ENCODE measurements at places on chromosomes 1 and 21.

- DNase-seq: no peak
Measured at GRCh38 chr1:67721650-67722291, 36.8 kb downstream of the GADD45A start.

GRCh38 chr1:32684167-32684811, 18.3 kb downstream of the SYNC start:
- no peak for DNase-seq

DNA sequence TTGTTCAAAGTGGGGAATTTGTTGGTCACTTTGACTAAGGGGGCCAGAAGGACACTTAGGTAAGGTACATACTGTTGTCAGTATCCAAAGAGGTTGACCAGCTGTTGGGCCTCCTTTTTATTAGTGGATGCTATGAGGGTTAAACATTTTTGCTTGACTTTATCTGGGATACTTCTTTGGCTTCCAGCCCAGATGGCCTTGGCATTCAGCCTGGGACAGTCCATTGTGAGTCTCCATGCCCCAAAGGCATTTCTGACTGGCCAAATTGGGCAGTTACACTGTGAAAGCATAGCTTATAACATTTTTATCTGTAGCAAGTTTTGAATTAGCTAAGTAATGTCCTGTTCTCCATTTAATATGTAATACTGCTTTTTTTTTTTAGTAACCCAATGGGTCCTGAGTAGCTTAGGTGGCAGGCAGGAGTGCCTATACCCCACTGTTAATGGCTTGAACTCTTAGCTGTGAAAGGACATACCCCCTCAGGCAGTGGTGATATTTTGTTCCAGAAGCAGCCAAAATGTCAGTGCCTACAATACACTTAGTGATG, 35.4 kb upstream of the CD1D start:
- DNase-seq: no peak

DNA sequence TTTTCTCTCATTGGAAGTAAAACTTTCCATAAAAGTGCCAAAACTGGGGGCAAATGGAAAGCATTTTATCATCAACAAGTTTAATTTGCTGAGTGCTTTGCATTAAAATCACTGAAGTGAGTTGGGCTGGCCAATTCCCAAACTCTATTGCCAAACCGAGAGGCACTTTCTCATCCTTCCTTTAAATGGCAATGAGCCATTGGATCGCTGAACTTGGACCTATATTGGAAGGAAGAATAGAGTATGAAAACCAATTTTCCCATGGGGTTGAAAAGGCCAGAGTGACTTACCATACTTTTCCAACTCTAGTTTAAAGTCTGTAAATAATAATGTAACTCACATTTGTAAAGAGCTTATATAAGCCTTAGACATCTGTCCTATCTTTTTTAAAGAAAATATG, 189.1 kb upstream of the C1orf87 start:
- no peak for DNase-seq

DNA sequence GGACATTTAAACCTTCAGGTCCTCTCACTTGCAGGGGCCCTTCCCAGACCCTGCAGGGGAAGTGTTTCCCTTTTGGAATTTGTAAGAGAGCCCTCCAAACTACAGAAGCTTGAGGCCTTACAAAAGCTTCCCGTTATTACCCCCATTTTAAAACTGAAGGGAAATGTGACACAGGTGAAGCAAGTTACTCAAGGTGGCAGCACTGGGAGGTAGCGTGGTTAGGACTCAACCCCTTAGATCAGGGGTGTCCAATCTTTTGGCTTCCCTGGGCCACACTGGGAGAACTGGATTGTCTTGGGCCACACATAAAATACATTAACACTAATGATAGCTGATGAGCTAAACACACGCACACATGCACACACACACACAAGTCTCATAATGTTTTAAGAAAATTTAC, 15.8 kb upstream of the ZC3H12A start:
- DNase-seq: no peak

- DNase-seq: no peak
Measured at GRCh38 chr1:23282957-23283356, 61.1 kb downstream of the HNRNPR start.

DNA sequence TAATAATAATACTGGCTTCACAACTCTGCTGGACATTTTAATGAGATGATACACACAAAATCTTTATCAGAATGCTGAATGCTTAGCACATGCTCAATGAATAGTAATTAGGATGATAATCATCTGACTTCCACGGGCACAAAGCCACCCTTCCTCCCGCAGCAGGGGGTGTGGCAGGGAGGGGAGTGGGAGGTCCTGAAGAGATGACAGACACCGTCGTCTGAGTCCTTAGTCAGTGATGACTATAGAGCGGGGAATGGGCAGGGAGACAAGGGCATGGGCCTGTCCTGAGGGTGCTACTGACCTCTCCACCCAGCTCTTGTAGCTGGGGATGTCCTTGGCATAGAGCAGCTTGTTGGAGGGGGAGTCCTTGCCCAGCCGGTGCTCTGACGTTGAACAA, 117.6 kb upstream of the CD34 start:
- DNase-seq: no peak

- DNase-seq: peak; percentile 51
Measured at GRCh38 chr1:20184997-20185833, 681 bp upstream of the UBXN10 start.

- DNase-seq: no peak
Measured at GRCh38 chr1:81186261-81186660, 614.5 kb upstream of the ADGRL2 start.

GRCh38 chr21:34166468-34166867, 93.1 kb downstream of the MRPS6 start:
- DNase-seq: no peak

DNA sequence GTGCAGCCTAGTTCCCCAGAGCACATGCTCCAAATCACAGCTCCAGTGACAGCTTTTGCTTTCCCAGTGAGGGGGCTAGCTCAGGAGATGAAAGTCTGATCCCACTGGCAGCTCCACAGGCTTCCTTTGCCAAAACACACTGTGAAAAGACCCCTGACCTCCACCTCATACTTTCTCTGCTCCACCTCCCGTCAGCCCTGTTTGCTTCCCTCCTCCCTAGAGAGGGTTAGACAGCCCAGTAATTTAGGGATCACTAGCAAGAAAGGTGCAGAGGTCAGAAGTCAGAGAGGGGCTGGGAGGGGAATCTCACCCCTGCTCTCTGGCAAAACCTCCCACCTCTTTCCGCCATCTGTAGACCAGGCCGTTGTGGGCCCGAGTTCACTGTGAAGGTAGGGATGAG, 62.8 kb downstream of the PLXNA2 start:
- DNase-seq: no peak

DNA sequence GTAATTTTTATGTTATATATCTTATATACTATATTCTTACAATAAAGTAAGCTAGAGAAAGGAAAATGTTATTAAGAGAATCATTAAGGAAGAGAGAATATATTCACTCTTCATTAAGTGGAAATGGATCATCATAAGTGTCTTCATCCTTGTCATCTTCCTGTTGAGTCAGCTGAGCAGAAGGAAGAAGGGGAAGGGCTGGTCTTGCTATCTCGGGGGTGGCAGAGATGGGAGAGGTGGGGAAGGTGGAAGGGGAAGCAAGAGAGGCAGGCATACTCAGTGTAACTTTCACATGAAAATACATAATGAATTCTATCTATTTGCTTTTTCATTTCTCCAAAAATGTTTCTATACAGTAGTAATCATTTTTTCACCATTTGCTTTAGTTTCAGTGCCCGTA, 5.1 kb downstream of the DNASE2B start:
- DNase-seq: no peak

DNA sequence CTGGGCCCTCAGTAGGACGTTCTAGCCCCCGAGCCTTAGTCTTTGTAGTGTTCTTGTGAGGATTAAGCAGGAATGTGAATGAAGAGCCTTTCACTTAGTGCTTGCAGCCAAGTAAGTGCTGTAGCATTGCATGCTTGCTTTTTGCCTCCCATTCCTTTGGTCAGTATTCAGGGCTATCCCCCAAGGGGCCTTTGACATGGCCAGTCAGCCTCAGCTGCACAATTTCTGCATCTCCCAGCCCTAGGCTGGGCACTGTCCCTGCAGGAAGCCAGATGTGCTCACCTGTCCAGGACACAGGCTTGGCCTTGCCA, 30.5 kb downstream of the SOX13 start:
- DNase-seq: no peak

GRCh38 chr1:17244821-17245740, 3.8 kb upstream of the PADI3 start:
- DNase-seq: no peak

DNA sequence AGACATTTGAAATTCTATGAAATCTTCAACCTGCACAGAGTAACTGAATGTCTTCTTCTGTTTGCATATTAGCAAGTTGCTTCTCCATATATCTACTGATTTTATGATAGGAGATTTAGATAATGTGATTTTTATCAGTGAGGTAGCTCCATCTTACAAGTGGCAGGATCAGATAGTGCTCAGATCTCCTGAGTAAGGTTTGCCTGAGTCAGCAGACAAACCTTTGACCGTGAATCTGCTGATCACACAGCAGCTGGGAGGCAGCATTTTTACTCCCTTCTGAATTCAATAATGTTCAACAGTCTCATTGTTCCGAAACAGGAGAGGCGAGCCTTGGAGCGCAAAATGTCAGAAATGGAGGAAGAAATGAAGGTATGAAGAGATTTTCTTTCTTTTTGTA, 141.4 kb downstream of the SYT2 start:
- no peak for DNase-seq

DNA sequence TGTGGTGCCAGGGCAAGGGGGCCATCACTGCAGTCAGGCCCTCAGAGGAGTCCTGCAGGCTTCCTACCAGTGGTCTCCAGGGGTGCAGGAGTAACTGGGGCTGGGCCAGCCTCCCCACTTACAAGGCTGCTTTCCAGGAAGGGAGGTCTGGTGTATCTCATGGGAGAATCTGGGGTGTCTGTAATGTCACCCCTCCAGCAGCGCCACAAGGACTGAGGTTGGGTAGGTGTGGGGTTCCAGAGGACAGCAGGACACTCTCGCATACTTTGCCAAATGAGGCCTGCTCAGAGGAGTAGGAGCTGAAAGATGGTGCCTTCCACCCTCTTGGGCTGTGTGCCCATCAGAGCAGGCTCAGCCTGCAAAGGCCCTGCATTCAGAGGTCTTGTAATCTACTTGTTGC, 46.9 kb downstream of the TNNT2 start:
- DNase-seq: no peak

Measured in activated CD4-positive, alpha-beta T cell treated with anti-CD3 and anti-CD28 coated beads, Interleukin-2, amount 50 U/mL, for 24 hours (primary cell).